ENCODE measurements at places on chromosomes 13 and 19. TPM values are rescaled to one million over a fixed set of nuclear protein-coding genes. Genes with fewer than 3 reads are reported as not detected.

The GFY gene
- not detected for total RNA-seq

The PPP1R15A gene
- 118 TPM for total RNA-seq

The THSD1 gene
- total RNA-seq = 3.1 TPM

The KIR3DL2 gene
- total RNA-seq = not detected

DNA sequence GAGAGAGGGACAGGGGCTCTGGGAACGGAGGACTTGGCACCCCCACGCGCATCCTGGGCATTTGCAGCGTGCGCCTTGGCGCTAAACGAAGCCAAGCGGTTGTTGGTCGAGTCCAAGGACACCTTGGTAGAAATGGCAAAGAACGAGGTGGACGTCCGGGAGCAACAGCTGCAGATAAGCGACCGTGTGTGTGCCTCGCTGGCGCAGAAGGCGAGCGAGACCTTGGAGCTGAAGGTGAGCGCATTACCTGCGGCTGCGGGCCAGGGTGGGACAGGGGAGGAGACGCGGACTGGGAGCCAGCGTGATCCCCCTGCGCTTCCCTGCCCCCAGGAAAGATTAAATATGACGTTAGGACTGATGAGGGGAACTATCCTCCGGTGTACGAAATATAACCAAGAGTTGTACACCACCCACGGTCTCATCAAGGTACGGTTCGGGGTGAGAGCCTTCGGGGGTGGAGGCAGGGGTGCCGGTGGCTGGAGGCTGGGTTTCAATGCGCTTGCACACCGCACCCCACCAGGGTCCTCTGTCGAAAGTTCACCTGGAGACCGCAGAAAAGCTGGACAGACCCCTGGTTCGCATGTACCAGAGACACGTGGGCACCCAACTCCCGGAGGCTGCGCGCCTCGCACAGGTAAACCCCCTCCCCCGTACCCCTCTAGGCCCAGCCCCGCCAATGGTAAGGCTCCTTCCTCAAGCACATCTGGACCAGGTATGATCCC lies 27.8 kb upstream of the CASP14 start:
- H3K36me3 ChIP-seq = no peaks in the 10 kb centered on the region
- H3K27ac ChIP-seq = no peak overlapping the region
- no peaks in the 10 kb centered on the region for H3K4me1 ChIP-seq

GRCh38 chr19:39083983-39084731 lies at the start of gene ACP7:
ACP7 (plus strand) TSS chr19:39084368; CDS start chr19:39085270, 902 bp downstream.
- no peak for DNase-seq
- H3K4me3 ChIP-seq = peak within 1 kb of the TSS; percentile 18
- H3K27me3 ChIP-seq = peaks cover 52% of the 10 kb centered on the region
- no peak within 1 kb of the TSS for H3K27ac ChIP-seq
- no peaks in the 10 kb centered on the region for H3K36me3 ChIP-seq

DNA sequence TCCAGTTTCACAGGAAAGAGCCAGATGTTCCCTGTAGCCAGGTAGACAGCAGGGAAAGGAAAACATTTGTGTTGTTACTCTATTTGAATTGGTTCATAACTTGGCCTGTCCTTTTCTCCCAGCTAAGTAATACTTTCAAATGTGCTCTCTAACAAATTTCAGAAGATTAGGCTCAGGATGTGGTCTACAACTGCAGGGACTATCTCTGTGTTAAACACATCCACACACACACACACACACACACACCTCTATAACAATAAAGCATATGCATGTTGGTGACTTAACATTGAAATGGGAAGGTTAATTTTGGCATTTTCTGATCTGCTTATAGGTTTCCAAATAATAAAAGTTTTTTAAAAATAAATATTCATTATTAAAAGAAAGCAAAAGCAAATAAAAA lies 316.0 kb upstream of the ARGLU1 start:
- H3K36me3 ChIP-seq = no peaks in the 10 kb centered on the region
- no peaks in the 10 kb centered on the region for H3K4me1 ChIP-seq
- no peaks in the 10 kb centered on the region for H3K27me3 ChIP-seq
- no peak for DNase-seq
- H3K27ac ChIP-seq = no peak overlapping the region

DNA sequence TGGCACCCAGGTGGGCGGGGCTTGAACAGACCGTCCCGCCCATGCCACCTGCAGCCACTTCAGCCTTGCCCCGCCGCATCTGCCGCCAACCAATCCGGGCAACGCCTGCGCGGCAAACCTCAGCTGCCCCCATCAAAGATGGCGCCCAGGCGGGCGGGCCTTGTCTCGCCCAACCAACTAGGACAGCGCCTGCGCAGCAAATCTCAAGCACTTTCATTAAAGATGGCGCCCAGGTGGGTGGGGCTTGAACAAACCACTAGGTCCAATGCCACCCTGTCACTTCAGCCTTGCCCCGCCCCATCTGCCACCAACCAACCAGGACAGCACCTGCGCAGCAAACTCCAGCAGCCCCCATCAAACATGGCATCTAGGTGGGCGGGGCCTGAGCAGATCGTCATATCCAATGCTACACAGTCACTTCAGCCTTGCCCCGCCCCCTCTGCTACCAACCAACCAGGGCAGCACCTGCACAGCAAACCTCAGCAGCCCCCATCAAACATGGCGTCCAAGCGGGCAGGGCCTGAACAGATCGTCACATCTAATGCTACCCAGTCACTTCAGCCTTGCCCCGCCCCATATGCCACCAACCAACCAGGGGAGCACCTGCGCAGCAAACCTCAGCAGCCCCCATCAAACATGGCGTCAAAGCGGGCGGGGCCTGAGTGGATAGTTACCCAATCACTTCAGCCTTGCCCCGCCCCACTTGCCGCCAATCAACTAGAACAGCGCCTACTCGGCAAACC lies 1.4 kb downstream of the PEG3 start:
- DNase-seq = no peak
- no peak overlapping the region for H3K27ac ChIP-seq
- no peaks in the 10 kb centered on the region for H3K27me3 ChIP-seq
- H3K36me3 ChIP-seq = peaks cover 4% of the 10 kb centered on the region
